Stimulated activated CD8-positive, alpha-beta memory T cell treated with anti-CD3 and anti-CD28 coated beads, Interleukin-15, amount 100 ng/mL, for 24 hours (primary cell): ENCODE measurements at places on chromosomes 16 and 17.

DNA sequence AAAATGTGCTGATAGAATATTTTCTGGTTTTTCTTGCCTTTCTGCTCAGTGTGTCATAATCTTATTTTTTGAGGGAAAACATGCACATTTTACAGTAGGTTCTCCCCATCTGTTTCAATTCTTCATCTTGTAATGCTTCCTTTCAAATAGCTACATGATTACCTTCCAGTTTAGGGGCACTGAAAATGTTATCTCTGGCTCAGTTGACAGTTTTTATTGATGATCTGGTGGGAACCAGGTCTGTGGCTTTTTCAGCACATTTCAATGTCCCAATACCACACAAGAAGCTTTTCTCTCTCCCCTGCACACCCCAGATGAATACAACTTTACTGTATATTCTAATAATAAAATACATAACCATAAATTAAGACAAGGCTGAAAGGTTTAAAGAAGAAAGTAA lies 36.5 kb downstream of the FTO start:
- DNase-seq = no peak

GRCh38 chr17:80605326-80606066 lies 60.9 kb downstream of the RPTOR start:
- no peak for DNase-seq

DNA sequence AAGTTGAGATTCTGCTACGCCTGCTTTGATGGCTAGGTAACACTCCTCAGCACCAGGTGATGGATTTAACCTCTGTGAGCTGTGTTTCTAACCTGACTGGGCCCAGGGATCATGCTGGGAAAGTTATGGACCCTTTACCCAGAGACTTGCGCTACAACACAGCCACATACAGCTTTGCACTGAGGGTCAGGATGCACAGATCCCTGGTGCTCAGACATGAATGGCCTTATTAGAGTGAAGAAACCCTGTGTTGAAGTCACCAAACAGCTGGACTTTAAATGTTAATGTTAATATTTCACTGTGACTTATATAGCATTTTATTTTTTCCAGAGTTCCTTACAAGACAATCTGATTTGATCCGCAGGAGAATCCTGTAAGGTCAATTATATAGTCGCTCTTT lies 114.3 kb downstream of the MSI2 start:
- DNase-seq = no peak

DNA sequence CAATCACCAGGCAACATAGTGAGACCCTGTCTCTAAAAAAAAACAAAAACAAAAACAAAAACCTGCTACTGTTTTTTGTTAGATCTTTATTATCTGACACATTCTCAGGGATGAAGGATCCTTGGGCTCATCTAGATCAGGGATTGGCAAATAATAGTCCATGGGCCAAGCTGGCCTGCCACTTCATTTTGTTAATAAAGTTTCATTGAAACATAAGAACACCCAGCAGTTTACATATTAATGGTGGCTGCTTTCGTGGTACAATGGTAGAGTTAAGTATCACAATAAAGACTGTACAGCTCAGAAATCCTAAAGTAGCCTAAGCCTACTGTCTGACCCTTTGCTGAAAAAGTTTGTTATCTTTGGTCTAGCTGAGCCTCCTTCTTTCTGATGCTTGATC lies 32.9 kb upstream of the CLEC18A start:
- DNase-seq = no peak

DNA sequence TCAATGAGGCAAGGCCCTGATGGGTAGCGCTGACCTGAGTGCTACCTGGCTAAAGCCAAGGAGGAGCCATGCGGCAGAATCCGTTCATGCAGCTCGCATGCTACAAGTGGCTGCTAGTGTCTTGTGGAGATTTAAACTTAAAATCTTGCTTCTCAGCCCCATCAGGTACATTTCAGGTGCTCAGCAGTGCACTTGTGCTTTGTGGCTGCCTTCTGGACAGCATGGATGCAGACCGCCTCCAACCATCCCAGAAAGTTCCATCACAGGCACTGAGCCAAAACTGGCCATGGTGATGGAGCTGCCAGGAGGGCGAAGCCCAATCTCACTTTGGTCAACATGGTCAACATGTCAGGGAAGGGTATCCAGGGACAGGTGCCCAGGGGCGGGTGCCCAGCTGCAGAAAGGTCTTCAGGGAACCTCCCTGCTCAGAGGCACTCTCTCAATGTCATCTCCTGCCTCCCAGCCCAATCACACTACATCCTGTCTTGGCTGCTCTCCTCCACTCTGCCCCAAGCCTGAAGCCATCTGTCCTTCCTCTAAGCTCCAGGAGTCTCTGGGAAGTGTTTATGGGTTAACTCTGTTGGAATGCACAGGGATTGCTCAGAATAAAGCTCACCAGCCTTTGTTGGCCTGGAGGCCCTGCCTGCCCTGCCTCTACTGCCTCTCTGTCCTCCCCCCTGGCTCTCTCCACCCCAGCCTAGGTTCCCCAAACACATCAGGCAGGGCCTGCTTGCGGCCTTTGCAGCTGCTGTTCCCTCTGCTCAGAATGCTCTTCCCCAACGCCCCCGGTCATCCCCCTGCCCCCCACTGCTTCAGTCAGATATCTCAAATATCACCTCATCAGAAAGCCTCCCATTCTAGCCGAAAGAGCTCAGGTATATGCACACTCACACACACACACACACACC lies 18.3 kb upstream of the TNFRSF13B start:
- no peak for DNase-seq

DNA sequence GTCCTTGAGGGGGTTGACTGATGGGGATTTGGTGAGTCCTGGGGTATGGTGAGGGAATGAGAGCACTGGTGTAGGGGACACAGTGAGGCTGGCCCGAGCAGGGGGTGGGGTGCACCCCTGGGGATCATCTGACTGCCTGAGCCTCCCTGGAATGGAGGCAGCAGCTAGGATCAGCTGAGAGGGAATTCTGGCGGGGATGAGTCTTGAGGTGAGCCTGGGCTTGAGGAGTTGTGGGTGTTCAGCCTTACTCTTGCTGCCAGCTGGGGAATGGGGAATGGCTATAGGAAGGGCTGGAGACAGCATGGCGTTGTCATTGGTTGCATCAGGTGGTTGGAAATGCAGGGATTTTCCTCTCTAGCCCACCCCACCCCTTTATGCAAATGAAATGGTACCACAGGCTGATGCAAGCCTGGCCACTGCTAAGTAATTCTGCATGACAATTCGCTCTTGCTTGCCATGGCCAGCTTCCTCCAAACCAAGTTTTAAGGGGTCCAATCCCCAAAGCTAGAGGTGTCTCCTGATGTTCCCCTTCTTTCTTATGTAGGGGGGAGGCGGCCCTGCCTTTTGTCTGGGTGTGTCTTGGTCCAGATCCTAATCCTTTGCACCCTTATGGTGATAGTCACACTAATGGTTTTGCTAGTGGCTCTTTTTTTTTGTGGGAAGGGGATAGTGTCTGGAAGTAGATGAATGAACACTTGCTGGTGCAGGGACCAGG lies 7.5 kb downstream of the NFE2L1 start:
- no peak for DNase-seq

GRCh38 chr17:56908001-56908542 lies 5.8 kb downstream of the TRIM25 start:
- no peak for DNase-seq

GRCh38 chr17:65054602-65055001 lies 1.9 kb downstream of the GNA13 start:
- no peak for DNase-seq

- no peak for DNase-seq
Measured at GRCh38 chr17:48542114-48542656, 2.7 kb downstream of the HOXB2 start.

GRCh38 chr16:53784291-53784690 lies 80.3 kb downstream of the FTO start:
- DNase-seq = no peak

DNA sequence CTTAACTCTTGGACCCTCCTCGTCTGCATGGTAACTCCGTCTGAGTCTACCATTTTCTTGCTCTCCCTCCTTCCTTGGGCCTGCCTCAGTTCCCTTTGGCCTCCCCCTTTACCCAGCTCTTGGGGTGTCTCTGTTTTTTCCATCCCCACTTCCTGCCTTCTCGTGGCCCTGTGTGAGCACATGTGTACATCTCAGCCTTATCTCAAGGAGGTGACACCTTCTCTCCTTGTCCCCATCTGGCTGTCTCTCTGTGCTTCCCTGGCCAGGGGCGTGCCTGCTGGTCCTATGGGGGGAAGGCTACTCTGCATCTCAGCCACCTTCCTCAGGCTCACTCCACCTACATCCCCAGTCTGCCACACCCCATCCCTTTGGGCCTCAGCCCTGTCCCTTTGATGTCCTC lies 6.6 kb downstream of the CTF1 start:
- no peak for DNase-seq

- DNase-seq = no peak
Measured at GRCh38 chr17:47741793-47742145, 8.7 kb downstream of the TBX21 start.

DNA sequence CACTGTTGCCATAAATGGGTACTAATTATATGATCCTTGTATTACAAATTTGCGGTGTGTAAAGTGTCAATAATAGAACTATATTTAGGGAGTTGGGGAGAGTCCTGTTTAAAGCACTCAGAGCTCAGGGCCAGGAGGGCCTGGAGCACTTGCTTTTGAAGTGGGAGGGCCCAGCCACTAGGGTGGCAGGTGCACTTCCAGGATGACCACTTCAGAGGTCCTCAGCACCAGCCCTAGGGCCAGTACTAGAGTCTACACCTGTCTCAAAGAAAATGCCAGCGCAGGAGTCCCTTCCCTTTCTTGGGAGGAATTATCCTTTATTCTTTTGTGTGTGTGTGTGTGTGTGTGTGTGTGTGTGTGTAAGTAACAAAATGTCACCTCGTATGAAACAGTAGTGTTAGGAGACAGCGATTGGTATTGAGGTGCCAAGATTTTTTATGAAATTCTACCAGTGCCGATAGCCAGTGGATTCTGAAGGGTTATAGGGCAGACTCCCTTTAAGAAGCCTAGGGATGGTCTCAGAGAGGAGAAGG lies 31.9 kb downstream of the MYO18A start:
- DNase-seq = no peak

DNA sequence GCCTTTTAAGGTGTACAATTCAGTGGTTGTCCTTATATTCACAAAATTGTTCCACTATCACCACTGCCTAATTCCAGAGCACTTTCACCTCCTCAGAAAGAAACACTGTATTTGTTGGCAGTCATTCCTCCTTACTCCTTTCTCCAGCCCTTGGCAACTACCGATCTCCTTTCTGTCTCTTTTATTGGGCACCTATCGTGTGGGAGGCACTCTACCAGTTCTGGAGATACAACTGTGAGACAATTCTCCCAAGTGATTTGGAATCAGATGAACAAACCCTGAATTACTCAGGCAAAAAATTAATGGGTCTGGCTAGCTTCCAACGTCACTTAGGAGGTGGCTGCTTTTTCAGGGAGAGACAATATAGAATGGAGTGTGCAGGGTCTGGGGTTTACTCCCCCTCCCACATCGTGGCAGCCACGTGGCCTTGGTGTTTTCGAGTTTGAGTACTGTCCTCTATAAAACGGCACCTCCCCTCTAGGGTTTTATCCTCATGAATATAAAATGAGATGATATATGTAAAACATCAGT lies 63.9 kb downstream of the SHISA9 start:
- DNase-seq = no peak

- DNase-seq = no peak
Measured at GRCh38 chr16:30368122-30368791, 2.0 kb downstream of the TBC1D10B start.

DNA sequence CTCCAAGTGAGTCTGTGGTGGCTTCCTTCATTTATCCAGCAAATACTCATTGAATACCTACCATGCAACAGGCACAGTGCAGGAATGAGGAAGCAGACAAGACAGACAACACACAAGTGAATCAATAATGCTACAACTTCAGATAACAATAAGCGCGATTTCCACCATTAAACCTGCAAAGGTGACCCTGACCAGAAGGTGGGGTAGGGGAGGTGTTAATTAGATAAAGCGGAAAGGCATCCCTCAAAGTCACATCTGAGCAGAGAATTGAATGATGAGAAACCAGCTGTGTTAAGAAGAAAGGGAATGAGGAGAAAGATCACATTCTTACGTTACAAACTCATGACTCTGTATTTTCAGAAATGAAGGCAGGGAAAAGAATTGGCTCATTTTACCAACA lies 26.3 kb downstream of the ZZEF1 start:
- DNase-seq = no peak

DNA sequence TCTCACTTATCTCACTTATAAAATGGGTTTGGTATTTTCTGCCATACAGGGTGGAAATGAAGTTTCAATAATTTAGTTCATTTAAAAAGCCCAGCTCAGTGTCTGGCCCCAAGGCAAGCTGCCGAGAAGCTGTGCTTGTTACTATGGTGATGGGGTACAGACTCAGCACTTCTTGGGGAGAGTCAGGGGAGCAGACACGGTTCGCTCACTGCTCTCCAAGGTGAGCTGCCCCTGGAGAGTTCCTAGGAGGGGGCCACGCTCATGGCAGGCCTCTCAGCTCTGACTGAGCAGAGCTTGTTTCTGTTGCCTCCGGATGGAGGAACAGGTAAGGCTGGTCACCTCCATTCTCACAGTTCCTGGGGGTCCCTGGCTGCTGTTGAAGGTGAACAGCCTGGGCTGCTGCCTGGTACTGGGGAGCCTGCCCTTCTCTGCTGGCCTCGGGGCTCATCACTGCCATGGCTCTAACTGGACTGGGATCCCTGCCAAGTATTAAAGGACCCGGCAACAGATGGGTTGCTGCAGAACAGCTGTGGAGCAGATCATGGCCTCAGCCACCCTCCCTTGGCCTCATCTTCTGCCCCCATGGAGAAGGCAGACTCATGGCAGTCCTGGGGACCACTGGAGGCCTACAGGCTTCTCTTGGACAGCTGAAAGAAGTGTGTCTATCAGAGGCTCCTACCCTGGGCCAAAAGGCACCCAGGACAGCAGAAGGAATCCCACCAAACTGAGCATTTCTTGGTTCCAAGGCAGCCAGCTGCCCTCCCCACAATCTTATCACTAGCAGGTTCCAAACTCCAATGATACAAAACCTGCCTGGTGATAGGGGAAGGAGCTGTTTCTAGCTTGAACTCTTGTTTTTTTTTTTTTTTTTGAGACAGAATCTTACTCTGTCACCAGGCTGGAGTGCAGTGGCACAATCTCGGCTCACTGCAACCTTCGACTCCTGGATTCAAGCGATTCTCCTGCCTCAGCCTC lies 25.9 kb upstream of the SPATA32 start:
- no peak for DNase-seq

- no peak for DNase-seq
Measured at GRCh38 chr16:27302126-27302525, 11.6 kb upstream of the IL4R start.
